ENCODE measurements at places on chromosomes 4 and X.

DNA sequence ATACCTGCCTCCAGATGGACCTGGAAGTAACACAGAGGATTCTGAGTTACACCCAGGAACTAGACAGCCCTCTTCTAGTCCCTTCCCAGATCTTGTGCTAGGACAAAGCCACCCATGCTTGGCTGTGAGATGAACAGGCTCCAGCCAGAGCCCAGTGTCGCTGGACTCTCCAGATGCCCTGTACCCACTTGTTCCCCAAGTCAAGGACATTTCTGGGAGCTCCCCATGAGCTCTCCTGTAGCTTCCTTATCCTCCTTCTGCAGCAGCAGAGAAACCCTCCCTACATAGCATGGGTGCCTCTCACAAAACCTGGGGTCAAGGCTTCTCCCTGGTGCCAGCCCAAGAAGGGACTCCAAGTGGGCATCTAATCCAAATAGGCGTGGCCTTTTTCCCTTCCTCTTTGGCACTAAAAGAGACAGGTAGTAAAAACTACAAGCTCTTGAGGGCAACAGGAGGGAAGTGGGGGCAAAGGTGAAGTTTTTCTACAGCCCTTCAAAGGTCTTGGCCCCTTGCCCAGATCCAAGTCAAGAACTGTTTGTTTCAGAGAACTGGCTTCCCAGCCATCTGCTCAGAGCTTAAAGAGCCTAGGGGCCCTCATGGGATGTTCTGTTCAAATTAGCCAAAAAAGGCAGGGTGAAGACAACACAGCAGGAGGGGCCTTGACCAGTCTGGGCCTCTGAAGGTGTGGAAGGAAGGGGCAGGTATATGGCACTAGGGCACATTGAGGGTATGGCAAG lies 8.5 kb upstream of the ERCC6L start:
- no peak for DNase-seq

GRCh38 chrX:155086202-155086840 lies 15.0 kb downstream of the BRCC3 start:
- peak; percentile 2 for DNase-seq

- DNase-seq = no peak
Observed at GRCh38 chrX:16185725-16186136, 18.4 kb downstream of the MAGEB17 start.

GRCh38 chrX:41449615-41450014 lies 2.5 kb downstream of the NYX start:
- peak; percentile 66 for DNase-seq

DNA sequence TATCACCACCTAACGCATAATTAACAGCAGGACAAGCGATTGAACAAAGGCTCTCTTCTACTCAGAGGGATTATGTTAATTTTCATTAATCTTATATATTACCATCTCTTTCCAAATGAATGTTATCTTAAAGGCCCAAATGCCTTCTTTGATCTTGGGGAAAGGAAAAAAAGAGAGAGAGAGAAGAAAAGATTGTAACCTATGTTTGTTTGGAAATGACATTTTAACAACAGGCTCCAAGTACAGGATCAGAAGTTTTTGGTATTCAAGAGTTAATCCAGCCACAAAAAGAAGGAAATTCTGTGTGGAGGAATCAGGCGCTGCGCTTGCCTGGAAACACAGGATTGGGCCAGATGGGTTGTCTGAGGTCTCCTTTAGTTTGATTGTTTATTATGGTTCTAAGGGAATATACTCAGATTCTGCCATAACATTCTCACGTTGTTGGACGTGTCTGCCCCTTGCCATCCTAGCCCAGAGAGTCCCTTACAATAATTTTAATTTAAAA lies 100.7 kb upstream of the STX18 start:
- no peak for DNase-seq

DNA sequence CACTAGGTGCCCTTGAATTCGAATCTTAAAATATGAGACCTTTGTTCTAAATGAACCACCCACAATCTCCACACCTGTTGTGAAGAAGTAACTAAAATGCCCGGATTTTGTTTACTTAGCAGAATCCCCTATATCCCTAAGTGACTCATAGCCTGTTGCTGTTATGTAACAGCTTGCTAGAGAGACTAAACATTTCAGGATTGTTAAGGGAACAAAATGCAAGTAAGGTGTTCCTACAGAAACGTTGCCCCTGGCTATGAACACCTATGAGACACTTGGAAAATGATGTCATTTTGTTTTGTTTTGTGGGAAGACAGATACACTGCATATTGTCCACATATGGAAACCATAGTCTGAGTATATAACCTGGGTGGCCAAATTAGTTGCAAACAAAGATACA lies 24.2 kb upstream of the MXRA5 start:
- DNase-seq = no peak

DNA sequence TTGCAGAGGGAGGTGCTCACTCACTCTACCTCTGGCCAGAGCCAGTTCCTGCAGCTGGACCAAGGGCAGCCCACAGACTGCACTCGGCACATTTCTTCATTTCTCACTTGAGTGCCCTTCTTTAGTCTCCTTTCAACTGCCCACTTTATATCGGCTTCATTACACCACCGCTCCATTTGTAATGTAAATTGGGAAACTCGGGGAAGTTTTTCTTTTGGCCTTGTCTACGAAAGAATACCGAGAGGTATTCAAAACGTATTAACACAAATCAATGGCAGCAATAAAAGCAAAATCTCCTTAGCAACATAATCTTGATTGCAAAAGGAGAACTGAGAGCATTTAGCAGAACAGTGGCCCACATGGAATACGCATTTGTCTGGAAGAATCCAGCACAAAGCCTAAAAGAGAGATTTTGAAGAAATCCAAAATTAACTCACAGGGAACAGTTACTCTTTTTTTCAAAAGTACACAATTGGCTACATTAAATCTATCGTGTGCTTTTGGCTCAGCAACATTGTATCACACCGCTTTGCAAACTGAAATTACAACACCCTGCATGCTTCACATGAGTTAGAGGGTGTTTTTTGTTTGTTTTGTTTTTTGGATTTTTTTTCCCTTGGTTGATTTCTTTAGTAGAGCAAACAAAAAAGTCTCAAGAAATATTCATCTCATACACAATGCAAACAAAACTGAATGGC lies 62.6 kb downstream of the CHIC2 start:
- DNase-seq = no peak

- no peak for DNase-seq
Observed at GRCh38 chr4:146647615-146648460, 9.1 kb downstream of the POU4F2 start.

DNA sequence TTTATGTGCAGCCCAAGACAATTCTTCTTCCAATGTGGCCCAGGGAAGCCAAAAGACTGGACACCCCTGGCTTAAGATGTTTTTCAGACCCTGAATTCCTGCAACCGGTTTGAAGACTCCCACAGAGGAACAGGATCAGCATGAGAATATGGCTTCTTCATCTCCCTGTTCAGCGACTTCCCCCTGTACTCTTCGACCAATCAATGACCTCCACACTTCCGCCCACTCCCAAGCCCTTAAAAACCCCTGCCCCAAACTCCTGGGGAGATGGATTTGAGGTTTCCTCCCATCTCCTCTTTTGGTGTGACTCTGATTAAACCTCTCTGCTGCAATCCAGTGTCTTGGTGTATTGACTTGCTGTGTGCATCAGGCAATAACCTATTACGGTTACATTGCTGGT lies 344.4 kb downstream of the NR3C2 start:
- no peak for DNase-seq

GRCh38 chr4:104870495-104871233 lies 276.0 kb upstream of the TET2 start:
- no peak for DNase-seq

DNA sequence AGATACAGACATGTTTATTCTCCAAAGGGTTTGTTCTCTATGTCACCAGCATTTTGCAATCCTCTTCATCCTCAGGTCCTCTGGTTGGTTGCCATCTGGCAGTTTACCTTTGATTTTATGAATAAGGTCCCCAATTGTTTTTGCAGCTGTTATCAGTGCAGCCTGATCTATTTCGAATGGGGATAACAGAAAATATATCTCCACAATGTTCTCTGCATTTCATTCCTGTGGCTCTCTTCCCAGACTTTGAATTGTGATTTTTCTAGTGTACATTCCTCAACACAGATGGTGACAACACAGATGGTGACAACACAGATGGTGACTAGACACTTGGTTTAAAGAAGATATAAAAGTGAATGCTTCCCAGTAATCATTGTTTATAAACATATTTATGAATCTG lies 74.1 kb downstream of the FBXO8 start:
- DNase-seq = no peak

DNA sequence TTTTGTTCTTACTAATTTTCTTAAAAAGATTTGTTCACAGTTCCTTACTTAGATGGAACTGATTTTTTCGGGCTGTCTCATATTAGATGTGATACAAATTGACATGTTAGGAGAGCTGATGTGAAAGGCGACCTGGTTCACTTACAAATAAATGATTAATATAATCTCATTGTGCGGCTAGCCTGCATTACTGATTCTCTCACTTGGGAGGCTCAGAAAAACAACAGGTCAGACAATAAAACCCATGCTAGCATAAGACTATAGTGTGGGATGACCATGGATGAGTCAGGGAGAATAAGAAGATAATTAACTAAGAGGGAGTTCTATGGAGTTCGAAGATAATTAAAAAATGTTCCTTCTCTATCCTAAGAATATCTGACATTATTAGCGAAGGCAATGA lies 40.8 kb downstream of the RTL9 start:
- no peak for DNase-seq

DNA sequence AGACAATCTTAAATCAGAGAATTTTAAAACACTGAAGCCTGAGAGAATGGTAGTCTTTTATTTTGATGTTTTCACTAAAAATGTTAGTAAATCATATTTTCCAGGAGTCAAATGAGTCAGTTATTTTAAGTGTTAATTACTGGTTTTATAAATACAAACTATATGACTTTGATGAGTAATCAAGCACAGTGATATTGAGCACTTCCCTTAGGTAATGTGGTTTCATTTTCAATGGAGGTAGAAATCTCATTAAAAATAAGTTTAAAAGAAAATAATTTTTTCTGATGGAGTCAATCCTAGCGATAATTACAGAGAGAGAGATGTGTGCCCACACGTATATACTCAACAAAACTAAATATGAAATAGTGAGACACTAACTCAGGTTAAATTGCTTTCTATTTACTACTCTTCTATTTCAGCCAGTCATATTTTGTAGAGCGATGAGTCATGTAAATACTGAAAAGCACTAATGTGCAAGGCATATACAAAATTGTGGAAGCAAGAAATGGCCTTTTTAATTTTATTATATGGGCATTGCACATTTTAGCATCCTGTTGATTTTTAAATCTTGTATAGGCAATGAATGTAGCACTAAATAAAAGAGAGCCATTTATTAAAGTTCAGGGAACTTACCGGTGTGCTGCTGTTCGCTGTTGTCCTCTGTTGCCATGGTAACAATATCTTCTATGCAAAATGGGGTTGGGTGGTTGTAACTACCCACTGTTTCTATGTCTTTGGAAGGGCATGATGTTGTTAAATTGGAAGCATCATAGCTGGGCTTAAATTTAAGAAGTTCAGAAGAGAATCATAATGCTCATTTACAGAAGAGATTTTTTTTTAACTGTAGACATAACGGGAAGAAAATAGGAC lies 513.7 kb downstream of the TLL1 start:
- no peak for DNase-seq

DNA sequence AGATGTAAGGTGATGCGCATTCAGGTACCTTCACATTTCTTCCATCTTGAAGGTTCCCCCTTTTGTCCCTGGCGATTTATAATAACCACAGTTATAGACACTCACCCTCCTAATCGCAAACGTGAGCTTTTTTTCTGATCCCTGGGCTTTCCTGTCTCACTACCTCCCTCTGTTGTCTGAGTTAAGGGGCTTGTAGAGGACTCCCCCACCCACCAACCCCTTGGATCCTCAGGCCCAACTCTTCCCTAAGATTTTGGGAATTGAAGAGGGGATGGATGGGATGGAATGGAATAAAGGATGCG lies 1.4 kb downstream of the CNKSR2 start:
- DNase-seq = peak; percentile 71

DNA sequence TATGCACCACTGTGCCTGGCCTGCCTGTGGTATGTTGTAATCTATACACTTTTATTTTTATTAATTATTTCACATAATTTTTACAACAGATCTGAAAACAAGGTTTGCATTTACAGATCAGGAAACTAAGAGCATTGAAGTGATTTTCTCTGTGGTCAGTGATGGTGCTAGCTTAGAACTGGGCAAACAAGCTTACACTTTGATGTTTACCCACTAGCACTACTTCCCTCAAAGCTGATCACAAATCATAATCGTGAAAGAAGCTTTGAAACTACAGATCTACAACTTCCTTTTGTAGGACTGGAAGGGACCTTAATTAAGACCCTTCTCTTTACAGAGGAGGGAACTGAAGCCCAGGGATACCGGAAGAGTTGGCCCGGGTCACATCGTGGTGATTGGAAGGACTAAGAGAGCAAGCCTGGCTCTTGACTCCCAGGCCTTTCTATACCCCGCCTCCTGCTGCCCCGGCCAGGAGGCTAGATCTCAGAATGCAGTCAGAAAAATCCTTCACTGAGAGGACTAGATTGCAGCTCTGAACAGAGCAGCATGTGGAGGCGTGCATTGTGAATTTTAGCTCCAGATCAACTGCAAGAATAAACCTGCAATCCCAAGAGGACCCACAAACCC lies 93.7 kb upstream of the ZNF827 start:
- no peak for DNase-seq

DNA sequence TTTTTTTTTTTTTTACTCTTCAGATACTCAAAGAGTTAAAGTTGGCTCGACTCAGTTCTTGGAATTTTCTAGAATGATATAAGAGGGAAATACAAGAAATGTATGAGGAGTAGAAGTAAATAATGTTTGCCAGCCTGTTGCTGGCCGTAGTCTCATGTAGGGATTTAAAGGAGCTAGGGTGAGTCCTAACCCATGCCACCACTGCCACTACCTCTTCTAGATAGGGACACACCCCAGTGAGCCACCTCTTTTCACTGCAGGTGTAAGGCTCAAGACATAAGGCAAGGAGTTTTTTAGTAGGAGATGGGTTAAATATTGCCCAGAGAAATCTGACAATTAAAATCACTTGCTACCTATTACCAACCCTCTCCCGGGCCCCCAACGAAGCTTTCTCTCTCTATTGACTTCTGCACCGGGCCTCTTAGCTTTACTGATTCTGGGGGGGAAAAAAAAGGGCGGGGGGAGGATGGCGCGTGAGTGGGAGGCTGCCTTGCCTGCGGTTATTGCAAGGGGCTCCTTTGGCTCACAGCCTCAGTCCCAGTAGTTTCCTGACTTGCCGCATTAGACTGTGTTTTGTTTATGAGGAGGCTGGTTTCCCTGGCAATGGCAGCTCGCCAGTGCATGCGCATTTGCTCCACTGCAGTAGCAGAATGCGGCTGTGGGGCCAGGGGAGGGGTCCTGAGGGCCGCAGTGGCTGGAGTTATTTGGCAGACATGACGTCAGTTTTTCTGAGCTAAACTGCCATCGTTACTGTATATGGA lies 3.0 kb downstream of the LINC00632 start:
- peak; percentile 65 for DNase-seq

DNA sequence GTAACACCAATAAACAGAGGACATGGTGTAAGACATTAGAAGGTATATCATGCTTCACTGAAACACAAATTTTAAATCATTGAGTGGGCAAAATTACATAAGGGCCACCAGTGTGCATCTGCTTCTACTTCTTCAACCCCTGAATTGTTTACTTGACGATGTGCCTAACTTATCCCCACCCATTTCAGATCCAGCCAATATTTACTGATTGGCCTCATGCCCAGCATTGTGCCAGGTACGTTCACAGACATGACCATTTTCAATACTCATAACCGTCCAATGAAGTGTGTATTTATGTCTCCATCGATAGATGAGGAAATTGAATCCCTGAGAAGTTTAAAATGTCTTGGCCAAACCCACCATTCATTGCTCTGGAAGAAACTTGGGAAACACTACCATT lies 208.3 kb upstream of the MID1 start:
- DNase-seq = no peak

Measured in spinal cord (tissue), 10 donors.